ENCODE measurements at places on chromosomes 6 and 20.

- DNase-seq: no peak
These were observed 98.8 kb downstream of the SASH1 start for GRCh38 chr6:148441454-148441911.

DNA sequence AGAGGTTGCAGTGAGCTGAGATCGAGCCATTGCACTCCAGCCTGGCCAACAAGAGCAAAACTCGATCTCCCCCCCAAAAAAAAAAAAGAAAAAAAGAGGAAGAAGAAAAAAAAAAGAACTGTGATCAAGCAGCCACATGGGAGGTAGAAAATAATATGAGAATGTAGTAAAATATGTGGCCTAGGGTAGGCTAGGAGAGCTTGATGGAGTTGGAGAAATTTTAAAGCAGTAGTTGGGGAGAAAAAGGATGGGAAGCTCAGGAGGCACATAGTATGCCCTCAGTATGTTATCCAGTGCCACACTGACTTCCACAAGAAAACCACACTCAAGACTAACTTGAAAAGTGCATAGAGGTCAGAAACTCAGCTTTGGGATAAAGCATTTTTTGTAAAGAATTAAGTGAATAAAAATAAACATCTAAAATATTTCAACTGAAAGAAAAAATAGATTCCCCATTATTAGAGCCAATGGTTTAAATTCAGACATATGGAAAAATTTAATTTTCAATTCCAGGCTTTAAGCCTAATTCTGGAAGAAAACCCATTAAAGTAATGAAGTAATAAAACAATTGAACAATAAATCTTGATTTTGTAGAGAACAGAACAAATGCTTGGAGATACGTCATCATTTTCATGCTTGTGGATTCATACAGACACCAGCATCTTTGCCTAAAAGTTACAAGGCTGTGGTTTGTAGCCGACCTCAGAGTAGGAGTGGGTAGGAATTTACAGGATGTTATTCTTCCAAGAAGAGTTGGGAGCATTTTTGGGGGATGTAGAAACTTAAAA is 34.7 kb downstream of the PLEKHG1 start:
- DNase-seq: no peak

GRCh38 chr6:109978174-109979032 is at the start of gene GPR6:
TSS of gene GPR6 (plus strand) at chr6:109978311. CDS start at chr6:109979113, 802 bp downstream.
- DNase-seq: peak; percentile 91

DNA sequence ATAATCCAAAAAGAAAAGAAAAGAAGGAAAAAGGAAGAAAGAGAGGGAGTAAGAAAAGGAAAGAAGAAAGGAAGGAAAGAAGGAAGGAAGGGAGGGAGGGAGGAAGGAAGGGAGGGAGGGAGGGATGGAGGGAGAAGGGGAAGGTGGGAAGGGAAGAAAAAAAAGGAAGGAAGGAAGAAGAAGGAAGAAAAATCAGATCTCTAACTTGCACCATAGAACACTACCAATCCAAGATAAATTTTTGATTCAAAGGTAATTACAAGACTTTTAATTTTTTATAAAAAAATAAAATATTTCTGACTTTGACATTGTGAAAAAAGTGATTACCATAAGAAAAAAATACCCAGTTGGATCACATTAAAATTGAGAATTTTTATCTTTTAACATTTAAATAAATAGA is 70.5 kb upstream of the NKAIN2 start:
- DNase-seq: no peak

DNA sequence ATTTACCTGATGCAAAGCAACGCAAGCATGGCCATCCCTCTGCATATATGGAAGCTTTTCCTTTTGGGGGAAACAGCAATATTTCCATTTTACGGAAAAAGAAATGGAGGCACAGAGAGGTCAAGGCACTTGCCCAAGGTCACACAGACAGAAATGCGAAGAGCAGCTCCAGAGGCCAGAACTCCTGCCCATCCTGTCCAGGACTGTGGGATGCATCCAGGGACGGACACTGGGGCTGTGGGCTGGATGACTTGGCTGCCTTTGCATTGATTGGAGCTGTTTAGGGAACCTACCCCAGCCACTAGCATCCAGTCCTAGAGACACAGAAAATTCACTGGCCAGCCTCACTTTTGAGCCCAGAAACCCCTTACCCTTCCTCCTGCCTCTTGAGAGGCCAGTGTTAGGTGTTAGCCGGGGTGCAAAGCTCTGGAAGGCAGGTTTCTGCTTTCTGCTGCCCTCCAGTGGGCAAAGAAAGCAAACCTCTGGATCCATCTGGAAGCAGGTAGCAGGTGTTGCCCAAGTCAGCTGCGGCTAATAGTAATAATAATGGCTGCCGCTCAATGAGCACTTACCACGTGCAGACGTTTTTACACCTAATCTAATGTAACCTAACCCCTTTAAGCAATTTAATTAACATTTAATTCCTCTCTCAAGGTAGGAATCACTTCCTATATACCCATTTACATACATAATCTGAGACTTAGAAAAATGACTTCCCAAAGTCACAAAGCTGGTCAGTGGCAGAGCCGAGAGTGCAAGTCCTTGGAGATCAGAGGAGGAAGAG is 31.7 kb upstream of the CCN5 start:
- DNase-seq: no peak

DNA sequence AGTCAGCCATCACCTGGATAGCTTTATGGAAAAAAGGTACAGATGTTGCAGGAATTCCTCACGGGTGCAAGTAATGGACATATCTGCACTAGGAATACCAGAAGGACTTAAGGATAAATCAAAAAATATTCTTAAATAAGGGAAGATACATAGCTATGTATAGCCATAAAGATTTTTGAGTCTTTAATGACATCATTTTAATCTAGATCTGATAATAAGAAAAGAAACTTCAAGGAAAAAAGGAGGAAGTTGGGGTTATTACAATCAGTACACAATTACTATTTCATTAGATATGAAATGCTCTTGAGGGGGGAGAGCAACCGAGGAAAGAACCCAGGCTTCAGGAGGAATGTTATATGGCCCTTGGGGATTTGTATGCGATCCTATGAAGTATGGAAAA is 110.2 kb downstream of the FOXC1 start:
- no peak for DNase-seq

DNA sequence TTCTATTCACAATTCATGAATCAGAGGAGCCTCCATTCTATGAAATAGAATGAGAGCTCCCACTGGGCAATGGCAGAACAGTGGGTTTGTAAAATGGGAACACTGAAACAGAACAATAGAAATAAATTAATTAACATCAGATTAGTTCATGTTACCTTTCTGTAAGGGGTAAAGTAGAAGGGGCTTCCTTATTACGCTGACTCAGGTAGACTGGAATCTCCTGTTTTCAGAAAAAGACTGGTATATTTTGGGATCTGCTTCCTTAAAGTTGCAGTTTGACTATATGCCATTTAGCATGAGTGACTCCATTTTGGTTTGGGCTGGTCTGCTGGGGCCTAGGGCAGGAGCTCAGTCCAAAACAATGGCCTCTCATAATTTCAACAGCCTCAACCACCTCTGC is 52.8 kb upstream of the ZFAND3 start:
- no peak for DNase-seq

GRCh38 chr6:95325916-95326315 is 251.4 kb upstream of the MANEA start:
- no peak for DNase-seq

DNA sequence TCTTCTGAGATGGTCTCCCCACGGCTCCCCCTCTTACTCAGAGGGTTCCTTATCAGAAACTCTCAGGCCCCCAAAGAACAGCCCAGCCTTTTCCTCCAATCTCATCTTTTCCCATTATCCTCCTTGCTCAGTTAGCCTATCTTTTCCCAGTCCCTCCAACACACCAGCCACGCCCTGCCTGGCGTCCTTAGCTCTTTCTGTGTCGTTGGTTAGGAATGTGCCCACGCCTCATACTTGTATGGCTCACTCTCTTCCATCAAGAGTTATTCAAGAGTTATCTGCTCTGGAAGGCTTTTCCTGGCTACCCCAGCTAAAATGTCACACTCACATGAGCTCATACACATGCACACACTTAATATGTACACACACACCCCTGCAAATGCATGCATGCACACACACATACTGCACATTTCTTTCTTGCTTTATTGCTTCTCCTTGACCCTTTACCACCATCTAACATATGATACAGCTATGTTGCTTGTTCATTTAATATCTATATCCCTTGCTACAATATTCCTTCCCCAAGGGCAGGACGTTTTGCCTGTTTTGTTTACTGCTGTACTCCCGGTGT is 37.6 kb downstream of the SLC2A10 start:
- DNase-seq: peak; percentile 87

GRCh38 chr6:154462425-154462824 is 48.1 kb downstream of the CNKSR3 start:
- DNase-seq: no peak

DNA sequence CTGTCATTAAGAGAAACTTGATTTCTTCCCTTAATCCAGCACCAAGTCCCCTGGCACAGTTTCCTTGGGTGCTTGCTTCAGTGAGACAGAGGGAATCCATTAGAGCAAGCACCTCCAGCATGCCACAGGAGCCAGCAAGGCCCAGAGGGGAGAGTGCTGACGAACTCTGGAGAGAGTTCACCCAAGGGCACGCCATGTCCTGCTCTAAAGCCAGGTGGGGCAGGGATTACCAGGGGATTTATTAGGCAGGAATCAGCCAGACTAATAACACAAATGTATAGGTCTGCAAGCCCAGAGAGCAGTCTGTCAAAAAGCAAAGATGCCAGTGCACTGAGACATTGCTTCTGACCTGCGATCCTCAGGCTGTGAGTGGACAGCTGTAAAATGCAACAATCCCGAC is 155.4 kb upstream of the SYNDIG1 start:
- DNase-seq: no peak

DNA sequence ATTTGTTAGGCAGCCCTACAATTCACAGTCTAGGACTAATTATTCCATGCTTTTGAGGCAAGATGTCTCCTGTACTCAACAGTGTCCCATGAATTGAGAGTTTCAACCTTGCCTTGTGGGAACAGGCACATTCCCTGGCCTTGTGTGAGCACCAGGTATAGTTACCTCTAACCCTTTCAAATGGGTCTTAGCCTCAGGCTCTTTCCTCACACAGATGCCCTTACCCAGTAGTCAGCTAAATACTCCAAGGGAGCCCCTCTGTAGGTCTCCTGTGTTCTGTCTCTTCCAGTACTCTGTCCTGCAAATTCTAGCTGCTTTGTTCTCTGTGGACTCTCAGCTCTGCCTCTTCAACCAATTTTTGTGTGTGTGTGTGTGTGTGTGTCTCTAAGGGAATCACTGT is 135.3 kb downstream of the ZFAND3 start:
- DNase-seq: no peak

DNA sequence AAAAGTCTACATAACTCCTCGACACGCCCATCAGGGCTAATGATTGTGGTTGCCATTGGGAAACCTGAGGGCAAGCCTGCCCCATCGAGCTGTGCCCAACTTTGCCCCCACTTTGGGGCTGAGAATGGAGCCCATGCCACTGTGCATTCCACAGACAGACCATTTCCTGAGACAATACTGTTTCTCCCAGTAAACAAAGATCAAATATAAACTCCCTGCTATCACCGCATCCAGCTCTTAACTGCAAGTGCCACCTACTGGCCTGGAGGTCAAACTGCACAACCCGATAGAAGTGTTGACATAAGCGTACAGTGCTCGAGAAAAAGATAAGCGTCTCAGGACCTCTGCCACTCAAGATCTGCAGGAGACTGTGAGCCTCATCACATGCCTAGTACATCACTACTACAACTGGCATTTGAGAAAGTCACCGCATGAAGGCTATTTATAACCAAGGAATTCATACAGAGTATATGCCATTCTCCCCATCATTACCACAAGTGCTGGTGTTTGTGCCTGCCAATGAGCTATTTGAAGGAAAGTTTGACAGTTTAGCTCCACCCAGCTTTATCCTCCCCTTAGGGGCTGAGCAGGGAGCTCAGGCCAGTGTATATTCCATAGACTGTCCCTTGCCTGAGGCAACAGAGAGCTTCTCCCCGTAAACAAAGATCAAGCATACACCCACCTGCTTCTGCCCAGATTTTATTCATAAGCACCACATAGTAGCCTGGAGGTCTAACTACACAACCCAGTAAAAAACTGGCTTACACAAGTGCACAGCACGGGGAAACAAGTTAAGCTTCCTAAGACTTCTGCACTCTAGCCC is 4.5 kb upstream of the DEFB126 start:
- no peak for DNase-seq

DNA sequence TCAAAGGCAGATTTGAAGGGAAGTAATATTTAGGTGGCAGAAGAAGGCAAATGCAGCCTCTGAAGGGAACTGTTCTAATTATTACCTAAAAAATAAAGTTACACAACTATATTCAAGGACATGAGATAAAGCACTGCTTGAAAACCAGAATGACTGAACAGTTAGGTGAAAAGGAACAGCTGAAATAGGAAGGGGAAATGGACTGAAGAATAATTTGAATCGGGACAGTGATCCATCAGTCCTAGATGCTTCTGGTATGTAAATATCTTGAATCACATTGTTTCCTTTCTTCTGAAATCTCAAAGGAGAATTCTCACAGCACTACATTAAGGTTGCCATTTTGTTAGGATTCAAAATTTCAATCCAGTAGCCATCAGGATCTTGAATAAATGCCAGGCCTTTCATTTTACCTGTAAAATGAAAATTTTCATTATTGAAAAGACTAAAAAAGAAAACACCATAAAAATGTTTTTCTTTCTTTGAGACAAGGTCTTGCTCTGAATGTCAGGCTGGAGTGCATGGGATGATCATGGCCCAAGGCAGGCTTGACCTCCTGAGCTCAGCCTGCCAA is 25.9 kb downstream of the GLO1 start:
- no peak for DNase-seq

DNA sequence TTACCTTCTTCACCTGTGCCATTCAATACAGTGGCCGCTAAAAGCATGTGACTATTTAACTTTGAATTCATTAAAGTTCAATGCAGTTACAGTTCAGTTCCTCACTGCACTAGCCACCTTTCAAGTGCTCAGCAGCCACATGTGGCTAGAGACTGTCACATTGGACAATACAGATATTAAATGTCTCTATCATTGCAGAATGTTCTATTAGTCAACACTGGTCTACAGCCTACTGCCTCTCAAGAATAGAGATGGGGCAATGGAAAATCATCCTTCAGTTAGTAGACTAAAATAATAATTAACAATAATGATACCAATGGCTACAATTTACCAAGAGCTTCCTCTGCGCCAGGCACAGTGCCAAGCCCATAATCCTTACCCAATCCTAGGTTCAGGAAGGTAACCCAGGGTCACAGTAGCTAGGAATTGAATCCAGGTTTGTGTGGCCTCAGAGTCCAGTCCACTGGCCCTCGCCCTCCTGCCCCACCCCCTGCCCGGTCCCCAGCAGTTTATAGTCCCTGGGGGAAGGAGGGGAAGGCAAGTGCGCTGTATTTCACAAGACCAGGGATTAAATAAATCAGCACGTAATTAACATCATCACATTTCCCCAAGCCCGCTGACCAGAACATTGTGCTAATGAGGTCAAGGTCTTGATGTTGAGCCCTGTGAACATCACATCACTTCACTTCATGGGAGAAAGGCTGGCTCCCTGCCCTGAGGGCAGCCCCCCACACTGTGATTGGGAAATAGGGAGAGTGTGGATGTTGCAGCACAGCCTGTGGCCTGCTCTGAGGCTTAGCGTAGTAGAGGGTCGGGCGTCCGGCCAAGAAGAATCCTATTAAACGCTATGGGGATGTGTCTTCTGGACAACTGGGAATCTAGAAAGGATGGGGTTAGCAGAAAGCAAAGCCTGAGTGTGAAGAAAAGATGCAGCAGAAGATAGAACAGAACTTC is 147.2 kb downstream of the VEGFA start:
- peak; percentile 87 for DNase-seq

Measured in posterior vena cava (tissue), 2 donors.